ENCODE measurements at places on chromosomes 7 and 10. TPM values are rescaled to one million over a fixed set of nuclear protein-coding genes. Genes with fewer than 3 reads are reported as not detected.

Gene ING3
- total RNA-seq: 13.8 TPM

DNA sequence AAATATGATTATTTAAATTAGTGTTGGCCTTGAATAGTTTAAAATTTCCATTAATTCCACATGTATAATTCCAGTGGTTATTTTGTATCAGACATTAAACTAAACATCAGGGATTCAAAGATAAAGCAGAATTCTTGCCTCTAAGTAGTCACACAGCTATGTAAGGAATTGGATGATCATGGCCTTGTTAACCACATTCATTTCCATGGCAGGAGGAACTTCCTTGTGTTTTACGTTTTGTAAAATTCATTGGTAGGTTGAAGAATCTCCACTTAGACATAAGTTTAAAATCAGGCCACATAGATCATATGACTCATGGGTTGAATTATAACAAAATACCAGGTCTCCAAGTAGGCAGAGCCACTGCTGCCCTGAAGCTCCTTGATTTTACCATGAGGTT lies 289.7 kb downstream of the PLXDC2 start:
- no peak for DNase-seq

DNA sequence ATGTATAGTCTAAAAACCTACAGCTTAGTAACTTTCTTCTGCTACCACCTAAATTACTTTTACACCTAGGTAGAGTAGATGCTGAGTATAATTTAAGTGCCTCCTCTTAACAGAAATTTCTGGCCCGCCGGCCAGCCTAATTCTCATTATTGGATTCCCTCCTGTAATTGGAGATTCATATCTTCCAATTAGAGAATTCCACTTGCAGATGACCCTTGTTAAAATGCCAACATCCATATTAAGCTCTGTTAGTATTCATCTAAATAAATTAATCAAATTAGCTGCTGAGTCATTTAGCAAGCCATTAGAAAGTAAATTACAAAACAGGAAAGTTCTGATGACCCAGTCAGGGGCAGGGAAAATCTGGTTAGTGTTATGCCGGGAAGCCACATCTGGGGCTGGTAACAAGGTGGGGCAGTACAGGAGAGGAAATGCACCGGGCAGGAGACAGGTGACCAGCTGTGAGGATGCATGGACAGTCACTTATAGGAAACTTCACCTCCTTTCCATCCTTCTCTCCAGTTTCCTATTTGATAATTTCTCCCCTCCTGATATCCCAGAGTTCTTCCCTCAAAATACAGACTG lies 82.8 kb downstream of the ORC5 start:
- no peak for DNase-seq

DNA sequence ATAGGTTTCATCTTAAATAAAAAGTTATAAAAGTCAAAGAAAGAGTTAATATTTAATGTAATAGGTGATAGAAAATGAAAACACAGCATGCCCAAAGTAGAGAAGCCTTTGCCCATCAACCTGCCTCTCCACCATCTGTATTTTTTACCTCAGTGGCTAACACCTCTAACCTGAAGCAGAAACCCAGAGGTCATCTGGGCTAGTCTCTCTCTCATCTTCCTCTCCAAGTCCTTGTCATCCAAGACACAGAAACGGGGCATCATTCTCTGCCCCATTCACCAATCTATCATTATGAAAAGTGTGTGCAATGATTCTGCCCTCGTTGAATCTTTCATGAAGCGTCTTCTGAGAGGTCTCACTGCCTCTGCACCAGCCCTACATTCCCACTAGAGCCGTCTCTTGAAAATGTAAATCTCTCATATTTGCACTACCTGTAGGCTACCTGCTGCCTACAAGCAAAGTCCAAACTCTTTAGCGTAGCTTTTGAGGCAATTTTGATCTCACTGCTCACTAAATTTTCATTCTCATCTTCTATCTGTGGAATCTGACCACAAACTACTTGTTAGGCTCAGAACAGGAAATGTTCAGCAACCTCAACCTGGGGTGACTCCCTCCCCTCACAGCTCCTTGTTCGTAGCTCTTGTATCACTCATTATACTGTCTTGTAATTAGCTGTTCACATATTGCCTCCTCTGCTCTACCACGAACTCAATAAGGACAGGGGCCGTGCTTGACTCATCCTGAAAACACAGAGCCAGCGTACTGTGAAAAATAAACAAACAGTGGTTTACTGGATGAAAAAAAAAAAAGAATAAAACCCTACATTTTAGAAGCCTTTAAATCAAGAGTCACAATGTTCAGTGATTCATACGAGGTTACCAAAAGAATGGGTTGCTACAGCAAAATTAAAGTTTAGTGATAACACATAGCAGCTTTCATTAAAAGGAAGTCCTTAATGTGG lies 83.1 kb downstream of the CTNNA3 start:
- DNase-seq: no peak

Gene SEMA4G
- 2.4 TPM for total RNA-seq

DNA sequence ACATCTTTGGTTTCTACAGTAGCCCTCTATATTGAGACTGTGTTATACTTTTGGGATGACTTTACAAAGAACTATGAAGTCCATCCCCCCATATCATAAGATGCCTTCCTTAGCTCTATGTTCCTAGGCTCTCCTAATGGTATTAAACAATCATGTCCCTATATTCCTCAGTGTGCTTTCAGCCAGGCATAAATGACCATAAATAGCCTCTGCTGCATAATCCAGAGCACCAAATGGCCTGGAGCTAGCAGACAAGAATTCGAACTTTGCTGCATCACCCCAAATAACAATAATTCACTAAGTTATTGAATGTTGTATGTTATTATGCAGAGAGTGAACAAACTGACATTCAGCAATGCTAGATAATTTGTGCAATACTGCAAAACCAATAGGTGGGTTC lies 405.2 kb downstream of the DGKB start:
- DNase-seq: no peak

GRCh38 chr7:91374321-91374989 lies 110.2 kb downstream of the FZD1 start:
- DNase-seq: no peak

DNA sequence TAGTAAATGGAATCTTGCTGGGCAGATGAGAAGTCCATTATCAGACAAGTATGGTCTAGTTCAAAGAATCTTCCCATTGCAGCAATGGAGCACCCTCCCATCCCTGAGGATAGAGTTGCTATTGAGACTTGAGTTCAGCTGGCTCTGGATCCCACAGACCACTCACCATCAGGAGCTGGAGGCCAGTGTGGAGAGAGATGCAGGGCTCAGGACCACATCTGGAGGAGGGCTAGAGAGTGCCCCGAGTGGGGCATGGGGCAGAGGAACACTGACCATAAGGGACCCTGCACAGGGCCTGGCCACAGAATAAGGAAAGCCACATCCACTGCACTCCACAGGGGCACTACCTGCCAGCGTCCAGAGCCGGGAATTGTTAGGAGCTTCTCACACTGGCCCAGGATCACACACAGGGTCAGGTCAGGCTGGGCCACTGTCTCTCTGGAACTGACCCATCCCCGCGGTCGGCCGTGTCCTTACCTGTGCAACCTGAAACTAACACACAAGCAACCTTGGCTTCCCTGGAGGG lies 41.3 kb upstream of the TCERG1L start:
- DNase-seq: no peak

GRCh38 chr10:87560495-87561129 lies 55.9 kb downstream of the MINPP1 start:
- no peak for DNase-seq

Gene INMT
- 94.5 TPM for total RNA-seq

DNA sequence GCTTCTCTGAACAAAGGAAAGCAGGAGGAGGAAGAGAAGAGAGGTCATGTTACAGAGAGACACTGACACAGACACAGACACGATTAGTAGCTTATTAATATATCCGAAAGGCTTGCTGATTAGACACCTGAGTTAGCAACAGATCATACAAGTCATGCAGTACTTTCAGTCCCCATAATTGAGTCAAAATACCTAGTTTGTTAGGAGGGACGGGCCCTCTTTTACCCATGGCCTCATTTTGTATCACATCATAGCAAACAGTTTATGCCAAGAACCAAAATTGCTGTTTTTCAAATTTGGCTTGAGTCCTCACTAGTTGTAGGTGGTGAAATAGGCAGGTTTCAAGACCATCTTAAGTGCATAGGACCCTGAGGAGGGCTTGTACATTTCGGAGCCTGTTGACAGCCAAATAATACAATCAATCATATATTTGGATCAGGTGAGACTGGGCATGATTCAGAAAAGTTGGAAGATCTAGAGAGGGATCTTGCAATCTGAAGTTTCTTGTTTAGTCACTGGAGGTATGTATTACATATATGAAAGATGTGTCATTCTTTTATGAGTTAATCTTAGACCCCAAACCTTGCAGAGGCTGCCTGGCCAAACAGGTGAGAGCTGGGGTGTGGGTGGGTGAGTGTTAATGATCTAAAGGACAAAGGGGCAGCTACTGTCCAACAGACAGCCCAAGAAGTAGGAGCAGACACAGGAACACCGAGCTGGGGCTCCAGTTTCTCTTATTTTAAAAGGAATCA lies 65.4 kb downstream of the PRPF18 start:
- DNase-seq: no peak

Gene NRP1
- total RNA-seq: 110 TPM

Gene UNCX
- not detected for total RNA-seq

Gene PIK3CG
- total RNA-seq: 3.0 TPM

DNA sequence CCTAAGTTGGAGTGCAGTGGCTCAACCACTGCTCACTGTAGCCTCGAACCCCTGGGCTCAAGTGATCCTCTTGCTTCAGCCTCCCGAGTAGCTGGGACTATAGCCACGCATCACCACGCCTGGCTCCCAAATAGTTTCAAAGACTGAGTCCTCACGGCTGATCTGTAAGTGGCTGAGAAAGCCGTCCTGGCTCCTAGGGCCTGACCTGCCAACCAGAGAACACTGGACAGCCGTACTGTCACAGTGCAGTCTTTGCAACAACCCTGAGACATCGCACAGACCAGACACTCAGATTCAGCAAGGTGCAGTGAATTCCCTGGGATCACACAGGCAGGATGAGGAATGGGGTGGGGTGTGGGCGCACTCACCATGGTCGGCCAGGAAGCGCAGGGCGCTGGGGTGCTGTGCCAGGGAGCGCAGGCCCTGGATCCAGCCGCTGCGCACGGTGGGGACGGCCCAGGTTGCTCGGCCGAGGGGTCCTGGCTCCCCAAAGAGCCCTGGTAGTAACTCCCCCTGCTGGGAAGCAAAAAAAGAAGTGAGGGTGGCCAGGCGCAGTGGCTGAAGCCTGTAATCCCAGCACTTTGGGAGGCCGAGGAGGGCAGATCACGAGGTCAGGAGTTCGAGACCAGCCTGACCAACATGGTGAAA lies 10.7 kb downstream of the BRAT1 start:
- DNase-seq: no peak

Gene MINDY4
- 3.9 TPM for total RNA-seq

- no peak for DNase-seq
These were observed 1190.8 kb upstream of the AUTS2 start for GRCh38 chr7:68407460-68407859.

Gene TMEM139
- total RNA-seq: 2.3 TPM

DNA sequence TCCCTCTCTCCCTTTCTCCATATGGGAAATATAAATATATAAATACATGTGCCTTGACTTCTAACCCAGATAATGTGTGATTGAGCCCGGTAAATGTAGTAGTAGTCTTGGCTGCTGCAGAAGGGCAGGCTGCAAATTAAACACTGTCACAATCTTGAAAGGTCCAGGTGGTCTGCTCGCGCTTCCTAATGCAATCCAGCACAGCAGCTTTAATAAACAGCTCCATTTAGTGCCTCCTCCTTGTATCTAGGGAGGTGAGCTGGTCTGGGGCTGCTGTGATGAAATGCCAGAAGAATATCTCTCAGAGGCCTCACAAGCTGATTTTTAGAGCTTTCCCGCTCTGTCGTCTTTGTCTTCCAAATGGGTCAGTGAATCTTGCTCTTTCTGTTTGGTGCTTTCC lies 782 bp downstream of the POU6F2 start:
- no peak for DNase-seq

Gene GNGT1
- total RNA-seq: not detected

DNA sequence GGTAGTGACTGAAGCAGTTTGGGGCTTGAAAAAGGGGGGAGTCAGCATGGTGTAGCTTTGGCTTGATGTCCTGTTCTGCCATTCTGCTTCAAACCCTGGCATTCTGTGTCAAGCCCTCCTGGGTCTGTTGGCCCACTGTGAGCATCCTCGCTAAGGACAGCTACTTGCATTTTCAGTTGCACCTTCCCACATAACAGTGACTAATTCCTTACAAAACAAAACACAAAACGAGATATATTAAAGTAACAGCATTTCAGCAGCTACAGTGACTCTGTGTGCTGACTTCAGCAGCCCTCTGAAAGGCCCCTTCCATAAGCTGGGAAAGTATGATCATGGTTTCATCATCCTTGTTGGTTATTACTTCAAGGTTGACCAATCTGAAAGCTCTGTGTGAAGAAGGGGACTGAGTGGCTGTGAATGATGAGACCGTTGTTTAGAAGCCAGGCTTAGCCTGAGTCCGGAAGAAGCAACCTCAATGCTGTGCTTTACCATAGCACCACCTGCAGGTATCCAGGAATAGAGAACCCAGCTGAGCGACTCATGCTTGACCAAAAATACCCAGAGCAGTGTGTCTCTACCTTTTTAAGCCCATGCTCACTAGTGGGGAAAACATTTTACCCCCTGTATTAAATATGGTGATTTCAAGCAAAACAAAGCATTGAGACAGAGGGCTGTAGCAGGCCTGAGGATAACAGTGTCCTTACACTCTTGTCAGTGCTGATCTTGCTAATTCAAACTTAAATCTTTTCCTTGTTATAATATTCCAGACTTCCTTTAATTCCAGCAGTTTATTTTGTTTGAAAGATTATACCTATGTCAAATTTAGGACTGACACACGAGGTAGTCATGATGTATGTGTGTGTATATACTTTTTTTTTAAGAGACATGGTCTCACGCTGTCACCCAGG lies 42.6 kb upstream of the CC2D2B start:
- peak; percentile 28 for DNase-seq

Gene GBF1
- 27.6 TPM for total RNA-seq

Gene ADAM22
- total RNA-seq: 3.1 TPM

GRCh38 chr7:25707768-25708620 lies 444.0 kb upstream of the NFE2L3 start:
- no peak for DNase-seq

- no peak for DNase-seq
These were observed 6.3 kb upstream of the SEMA3A start for GRCh38 chr7:84200859-84201258.

GRCh38 chr7:146388928-146389327 lies 272.3 kb downstream of the CNTNAP2 start:
- no peak for DNase-seq

GRCh38 chr10:45461034-45461433 lies 87.0 kb downstream of the ALOX5 start:
- no peak for DNase-seq

- DNase-seq: no peak
These were observed 612.4 kb downstream of the ANKRD7 start for GRCh38 chr7:118836933-118837332.

DNA sequence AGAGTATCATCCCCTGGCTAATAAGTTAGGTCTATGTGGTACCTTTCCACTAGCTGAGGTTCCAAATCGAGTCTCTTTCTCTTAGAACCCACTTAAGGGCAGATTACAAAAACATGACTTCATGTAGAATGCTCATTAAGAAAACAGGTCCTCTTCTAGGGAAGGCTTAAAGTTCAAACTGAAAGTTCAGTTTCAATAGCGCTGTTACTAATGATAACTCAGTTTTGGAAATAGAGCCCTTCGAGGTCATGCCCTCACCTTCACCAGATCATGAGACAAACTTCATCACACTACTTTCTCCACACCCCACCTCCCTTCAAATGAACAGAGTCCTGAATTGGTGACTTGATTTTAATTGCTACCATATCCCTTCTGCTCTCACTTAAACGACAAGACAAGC lies 26.2 kb downstream of the HGF start:
- no peak for DNase-seq
